ENCODE measurements at places on chromosomes 7 and 10.

- no peak for DNase-seq
Measured at GRCh38 chr10:4162571-4163286, 377.7 kb upstream of the KLF6 start.

GRCh38 chr10:99996671-99997648 lies 12.8 kb downstream of the DNMBP start:
- DNase-seq, result no peak

DNA sequence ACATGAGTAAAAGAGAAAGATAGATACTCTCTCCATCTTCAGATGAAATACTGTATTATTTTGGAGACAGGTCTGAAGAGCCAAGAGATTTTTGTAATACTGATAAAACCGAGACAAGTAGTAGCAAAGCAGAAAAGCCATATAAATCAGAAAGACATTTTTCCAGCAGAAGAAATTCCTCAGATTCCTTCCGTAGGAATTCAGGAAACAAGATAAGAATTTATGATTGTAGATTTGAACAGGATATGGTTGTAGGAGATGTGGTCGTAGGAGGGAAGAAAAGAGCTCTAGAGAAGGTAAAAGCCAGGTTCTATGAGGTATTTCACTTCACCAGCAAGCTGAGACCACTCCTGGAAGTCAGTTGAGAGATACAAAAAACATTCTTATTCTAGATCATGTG lies 17.6 kb upstream of the AASS start:
- DNase-seq, result no peak

- DNase-seq, result no peak
Measured at GRCh38 chr7:117790731-117791130, 82.5 kb downstream of the CTTNBP2 start.

DNA sequence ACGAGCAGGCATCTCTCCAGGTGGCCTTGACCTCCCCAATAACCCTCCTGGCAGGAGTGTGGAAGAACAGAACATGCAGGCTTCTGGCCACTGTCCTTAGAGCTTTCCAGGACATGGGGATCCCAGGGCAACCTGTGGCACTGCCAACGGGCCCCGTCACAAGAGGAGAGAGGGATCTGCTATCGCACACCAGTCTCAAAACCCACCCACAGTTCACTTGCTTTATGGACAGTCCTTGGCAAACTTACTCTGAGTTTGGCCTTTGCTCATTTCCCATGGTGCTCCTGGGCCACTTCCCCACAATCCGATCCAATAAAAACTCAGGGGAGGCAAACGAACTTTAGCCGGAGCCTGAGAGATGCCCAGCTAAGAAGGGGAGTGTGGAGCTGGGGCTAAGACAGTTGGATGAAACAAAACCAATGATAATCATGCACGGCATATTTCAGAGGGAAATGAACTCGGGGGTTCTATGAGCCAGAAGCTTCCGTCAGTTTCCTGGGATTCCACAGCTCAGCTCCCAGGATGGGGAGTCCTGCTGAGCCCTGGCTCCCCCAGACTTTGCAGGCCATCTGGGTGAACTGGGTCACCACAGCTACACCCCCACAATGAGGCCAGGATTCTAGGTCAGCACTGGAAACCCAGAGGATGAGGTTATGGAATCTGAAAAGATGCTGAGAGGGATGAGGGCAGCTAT lies 158.4 kb downstream of the NEURL1 start:
- DNase-seq, result no peak
